ENCODE measurements at places on chromosomes 3 and 15. TPM values are rescaled to one million over a fixed set of nuclear protein-coding genes. Genes with fewer than 3 reads are reported as not detected.

Gene PPP2R3A
- polyA plus RNA-seq: 16.9 TPM

Gene GADL1
- polyA plus RNA-seq: not detected

Gene CCR9
- polyA plus RNA-seq: not detected

Gene CLPX
- polyA plus RNA-seq: 44.9 TPM

Gene APOD
- not detected for polyA plus RNA-seq

Gene CLDN18
- polyA plus RNA-seq: not detected

Gene DISP2
- 26.0 TPM for polyA plus RNA-seq

Gene SLC51B
- not detected for polyA plus RNA-seq

Gene HDC
- polyA plus RNA-seq: 6.0 TPM

Gene SNURF
- 19.9 TPM for polyA plus RNA-seq

Gene STRIT1
- polyA plus RNA-seq: 1.1 TPM

Gene GPR160
- polyA plus RNA-seq: 2.9 TPM

Gene ST3GAL6
- 3.7 TPM for polyA plus RNA-seq

Gene FETUB
- not detected for polyA plus RNA-seq

Gene ARL14
- polyA plus RNA-seq: not detected

Gene ACKR2
- not detected for polyA plus RNA-seq

Gene PP2D1
- not detected for polyA plus RNA-seq

Gene IRAK2
- polyA plus RNA-seq: 1.1 TPM

Gene CAMKV
- 316 TPM for polyA plus RNA-seq

Gene POLQ
- 0.10 TPM for polyA plus RNA-seq

Gene ZPLD1
- not detected for polyA plus RNA-seq

Gene MYZAP
- 0.16 TPM for polyA plus RNA-seq

Gene DCUN1D1
- 23.4 TPM for polyA plus RNA-seq

Gene CFAP100
- polyA plus RNA-seq: 2.3 TPM

Gene IL1RAP
- 24.6 TPM for polyA plus RNA-seq

Gene SYNPR
- polyA plus RNA-seq: 2.0 TPM

Gene INTS14
- polyA plus RNA-seq: 51.0 TPM

Gene CCDC39
- polyA plus RNA-seq: 0.66 TPM

Gene SIDT1
- polyA plus RNA-seq: 0.08 TPM

Gene CXCR6
- polyA plus RNA-seq: not detected

Gene ITPKA
- polyA plus RNA-seq: 1.1 TPM

Gene PRKAR2A
- 26.1 TPM for polyA plus RNA-seq

Gene COL8A1
- polyA plus RNA-seq: 0.04 TPM

Gene ENTPD3
- polyA plus RNA-seq: 2.8 TPM

Gene DUOX1
- polyA plus RNA-seq: not detected

Gene HACD3
- 170 TPM for polyA plus RNA-seq

Gene RPL32
- 1,223 TPM for polyA plus RNA-seq

Gene SNUPN
- polyA plus RNA-seq: 19.0 TPM

Gene GOLGA6L22
- not detected for polyA plus RNA-seq

Gene NEDD4
- 1.8 TPM for polyA plus RNA-seq

Gene SPSB4
- polyA plus RNA-seq: 6.1 TPM

Gene ADAMTSL3
- 0.28 TPM for polyA plus RNA-seq

All from neural cell (in vitro differentiated cells).